ENCODE measurements at places on chromosomes 1 and 21.

DNA sequence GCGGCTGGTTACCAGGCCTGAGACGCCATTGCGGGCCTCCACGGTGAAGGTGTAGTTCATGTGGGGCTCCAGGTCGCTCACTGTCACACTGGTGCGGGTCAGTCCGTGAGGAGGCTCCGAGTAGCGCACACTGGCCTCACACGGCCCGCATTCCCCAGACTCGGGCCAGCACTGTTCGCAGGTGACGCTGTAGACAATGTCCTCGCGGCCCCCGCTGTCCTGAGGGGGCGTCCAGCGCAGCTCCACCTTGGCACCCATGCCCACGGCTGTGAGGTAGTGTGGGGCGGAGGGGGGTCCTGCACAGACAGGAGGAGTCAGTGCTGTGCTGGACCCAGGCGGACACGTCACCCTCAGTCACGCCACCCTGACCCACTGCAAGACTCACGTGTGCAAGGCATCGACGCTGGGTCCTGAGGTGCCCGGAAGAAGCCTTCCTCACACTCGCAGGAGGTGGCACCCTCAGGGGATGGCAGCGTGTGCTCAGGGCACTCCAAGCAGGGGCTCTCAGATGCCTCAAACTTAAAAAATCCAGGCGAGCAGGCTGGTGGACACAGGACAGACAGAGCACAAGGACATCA lies 17.9 kb downstream of the EPHA2 start:
- no peak for DNase-seq

DNA sequence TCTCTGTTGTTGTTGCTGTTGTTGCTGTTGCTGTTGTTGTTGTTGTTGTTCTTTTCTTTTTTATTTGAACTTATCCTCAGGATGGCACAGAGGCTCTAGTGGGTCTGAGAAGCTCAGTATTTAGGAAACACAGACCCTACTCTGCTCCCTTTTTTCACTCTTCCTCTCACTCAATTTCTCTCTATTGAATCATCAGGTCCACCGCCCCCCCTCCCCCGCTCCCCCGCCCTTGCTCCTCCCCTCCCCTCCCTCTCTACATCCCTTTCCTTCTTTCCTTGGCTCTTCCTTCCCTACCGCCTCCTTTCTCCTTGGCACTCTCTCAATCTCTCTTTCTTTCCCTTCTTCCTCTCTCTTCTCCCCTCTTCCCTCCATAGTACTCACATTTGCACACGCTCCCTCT lies 218.5 kb upstream of the ZC3H12A start:
- no peak for DNase-seq

- DNase-seq = no peak
Observed at GRCh38 chr21:22128671-22129070, 1130.5 kb downstream of the NCAM2 start.

GRCh38 chr1:29712801-29713200 lies 476.5 kb downstream of the PTPRU start:
- no peak for DNase-seq

- no peak for DNase-seq
Observed at GRCh38 chr1:179034720-179035119, 9.0 kb downstream of the FAM20B start.

DNA sequence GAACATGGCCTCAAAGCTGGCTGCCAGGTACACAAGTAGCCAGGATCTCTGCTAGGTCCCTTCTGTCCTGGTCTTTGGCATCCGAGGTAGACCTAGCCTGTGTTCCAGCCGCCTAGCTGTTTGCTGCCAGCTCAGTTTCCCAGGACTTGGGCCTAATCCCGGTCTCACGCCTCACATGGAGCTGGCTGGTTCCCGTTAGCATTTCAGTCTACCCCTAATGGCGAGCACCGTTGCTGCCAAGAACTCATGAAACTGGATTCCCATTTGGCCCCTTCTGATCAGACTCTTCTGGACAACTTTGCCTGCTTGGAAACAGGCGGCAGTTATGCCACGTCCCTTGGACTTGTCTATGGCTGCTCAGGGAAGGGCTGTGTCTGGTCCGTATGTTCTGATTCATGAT lies 26.2 kb upstream of the HHAT start:
- DNase-seq = no peak

DNA sequence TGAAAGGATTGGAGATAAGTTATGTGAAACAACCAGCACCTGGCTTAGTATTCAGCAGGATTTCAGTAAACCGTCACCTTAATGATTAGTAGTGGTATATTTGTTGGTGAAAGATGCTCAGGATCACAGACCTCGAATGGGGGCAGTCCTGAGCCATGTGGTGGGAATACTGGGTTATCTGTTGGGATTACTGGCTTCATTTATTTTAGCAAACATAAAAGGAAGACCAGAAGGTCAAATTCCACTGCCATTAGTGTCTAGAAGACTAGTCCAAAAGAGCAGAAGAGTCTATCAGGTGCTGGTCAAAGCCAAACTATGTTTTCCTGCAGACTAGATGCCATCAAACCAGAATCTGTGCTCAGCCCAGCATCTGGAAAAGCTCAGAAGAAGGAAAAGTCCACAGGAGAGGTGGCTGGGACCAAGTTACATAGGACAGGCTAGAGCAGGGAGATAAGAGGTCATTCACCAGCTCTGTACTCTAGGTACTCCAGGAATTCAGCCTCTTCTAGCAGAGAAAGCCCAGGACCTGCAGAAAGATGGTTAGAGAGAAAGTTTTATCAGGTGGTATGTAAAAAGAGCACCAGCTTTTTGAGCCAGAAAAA lies 343.4 kb downstream of the PLPP3 start:
- no peak for DNase-seq

DNA sequence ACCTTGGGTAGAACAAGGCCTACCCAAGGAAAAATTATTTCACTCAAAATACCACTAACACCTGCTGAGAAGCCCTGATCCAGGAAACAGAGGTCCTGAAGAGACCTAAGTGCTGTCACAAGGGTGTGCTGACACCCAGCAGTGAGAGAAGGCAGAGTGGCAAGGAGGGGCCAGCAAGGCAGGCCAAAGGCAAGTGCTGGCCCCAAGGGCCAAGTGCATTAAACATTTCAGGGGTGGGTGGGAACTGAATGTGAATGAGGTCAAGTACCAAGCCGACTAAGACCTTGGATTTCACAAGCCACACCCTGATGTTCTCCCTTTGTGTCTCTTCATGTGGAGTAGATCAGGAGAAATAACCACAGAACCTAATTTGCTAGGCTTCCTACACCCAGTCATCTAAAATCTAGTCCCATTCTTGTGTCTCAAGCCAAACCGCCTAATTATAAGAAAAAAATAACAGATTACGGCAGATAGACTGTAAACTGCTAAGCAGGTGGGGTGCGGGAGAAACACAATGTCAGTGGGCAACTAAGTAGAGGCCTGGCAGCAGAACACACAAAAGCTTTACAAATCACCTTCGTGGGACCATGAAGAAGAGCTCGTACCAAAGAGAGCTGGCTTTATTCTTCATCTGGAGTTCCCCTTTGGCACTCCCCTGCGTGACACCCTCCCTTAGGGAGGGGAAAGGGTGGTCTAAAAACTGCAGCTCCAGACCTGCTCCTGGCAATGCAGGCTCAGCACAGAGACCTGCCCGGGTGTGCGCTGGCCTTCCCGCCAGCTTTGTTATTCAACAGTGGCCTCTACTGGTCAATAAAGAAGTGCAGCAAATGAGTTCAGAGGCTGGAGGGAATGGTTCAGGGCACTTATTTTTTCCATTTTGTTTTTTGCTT lies 8.7 kb downstream of the UBE2G2 start:
- DNase-seq = peak; percentile 34

DNA sequence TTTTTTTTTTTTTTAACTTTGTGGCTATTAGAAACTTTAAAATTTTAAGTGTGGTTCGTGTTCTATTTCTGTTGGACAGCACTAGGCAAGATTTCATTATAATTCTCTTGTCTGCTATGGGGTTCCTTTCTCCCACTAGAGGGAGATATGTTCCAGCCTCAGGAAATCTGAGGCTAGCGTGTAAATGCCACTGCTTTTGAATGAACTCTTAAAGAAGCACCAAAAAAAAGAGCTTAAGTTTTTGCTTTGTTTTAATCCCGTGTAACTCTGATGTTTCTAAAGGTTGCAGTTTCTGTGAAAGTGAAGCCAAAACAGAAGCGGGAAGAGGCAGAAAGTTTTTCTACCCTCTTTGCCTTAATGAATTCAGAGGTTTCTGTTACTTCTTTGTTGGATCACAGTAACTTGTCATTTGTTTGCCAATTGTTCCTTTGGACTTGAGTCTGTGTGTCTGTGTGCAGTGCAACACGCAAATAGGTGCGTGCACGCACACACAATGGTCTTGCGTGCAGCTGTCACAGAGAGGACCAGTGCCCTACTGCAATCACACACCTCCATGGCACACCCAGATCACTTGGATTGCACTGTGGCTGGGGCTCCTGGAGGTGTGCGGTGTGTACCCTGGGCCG lies 32.3 kb downstream of the HHAT start:
- DNase-seq = no peak

- no peak for DNase-seq
Observed at GRCh38 chr1:19809044-19809750, 5.9 kb downstream of the RNF186 start.

DNA sequence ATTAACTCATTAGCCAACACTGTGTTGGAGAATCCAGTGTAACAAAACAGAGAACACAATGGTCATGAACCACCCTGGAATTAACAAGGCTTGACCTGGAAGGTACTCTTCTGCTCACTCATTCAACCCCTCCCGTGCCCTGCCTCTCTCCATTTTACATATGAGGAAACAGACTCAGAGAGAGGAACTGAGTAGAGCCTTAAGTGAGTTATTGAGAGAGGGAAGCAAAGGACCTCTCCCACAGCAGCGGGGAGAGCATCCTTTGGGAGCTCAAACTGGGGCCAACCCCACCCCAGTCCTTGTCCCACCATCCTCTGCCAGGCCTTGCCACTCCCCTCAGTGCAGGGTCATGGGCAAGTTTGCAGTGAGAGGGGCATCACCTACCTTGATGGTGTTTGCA lies 1.4 kb downstream of the S100A12 start:
- DNase-seq = no peak

DNA sequence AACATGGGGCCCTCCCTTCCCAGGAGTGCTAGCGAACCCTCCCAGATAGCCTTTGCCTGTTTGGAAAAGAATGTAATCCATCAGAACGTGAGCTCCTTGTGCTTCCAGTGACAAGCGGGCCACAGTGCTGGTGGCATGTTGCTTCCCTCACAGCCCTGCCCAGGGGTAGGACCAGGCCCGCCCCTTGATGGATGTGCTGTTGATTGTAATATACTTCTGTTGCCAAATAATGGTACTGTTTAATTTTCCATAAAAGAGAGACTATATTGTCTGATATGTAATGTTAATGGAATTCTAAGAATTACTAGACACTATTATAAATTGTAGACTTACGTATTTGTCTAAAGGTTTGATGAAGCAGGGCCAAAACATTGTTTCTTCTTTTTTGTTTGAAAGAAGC lies 16.4 kb downstream of the ATP5PO start:
- DNase-seq = no peak

- DNase-seq = no peak
Observed at GRCh38 chr1:54200519-54200997, 591 bp downstream of the MRPL37 start.

DNA sequence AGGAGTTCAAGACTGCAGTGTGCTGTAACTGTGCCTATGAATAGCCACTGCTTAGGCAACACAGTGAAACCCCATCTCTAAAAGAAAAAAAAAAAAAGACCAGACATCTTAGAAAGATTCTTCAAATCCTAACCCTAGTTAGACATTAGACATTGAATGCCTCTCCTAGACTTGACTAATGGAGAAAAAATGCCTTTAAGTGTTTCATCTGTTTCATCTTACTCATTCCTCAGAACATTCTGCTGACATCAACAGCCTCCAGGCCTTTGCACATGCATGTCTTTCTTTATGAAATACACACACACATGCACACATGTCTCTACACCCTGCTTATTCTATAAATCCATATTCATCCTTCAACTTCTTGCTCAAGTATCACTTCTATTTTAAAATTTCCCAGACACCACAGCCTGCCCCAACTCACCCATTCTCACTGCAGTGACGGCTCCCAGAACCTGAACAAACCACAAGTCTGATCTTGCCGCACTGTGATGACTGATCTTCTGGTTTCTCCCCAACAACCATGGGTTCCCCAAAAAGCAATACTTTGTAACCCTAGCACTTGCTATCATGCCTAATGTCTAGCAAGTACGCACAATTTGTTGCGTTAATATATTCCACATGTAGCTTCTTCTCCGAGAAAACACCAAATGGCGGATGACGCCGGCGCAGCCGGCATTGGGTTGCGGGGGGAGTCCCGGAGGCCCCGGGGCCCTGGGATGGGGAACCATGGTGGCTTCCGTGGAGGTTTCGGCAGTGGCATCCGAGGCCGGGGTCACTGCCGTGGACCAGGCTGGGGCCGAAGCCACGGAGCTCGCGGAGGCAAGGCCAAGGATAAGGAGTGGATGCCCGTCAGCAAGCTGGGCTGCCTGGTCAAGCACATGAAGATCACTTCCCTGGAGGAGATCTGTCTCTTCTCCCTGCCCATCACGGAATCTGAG lies 37.4 kb downstream of the LRRC52 start:
- DNase-seq = no peak

GRCh38 chr1:43563876-43564539 lies 33.3 kb downstream of the PTPRF start:
- DNase-seq = no peak

- DNase-seq = no peak
Observed at GRCh38 chr1:7468248-7468647, 302.8 kb upstream of the VAMP3 start.

DNA sequence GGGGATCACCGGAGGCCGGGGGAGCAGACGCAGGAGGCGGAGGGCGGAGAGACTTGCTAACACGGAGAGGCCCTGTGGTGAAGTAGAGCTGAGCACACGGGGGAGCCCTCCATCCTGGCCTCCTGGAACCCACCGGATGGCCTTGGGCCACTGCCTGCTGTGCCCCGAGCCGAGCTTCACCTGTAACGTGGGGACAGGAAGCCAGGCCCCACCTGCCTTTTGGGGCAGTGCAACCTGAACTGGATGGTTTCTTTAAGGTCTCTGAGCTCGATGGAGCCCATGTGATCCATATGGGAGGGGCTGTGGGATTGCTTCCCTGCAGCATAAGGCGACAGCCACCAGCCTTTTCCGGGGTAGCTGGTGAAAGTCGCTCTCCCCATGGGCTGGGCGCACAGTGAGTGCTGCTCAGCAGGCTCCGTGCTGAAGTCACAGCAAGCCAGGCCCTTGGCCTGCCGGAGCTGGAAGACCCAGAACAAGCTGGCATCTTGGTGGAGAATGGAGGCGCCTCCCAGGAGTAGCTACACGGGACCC lies 35.8 kb downstream of the TFF3 start:
- DNase-seq = no peak

GRCh38 chr1:33242652-33243051 lies 13.6 kb upstream of the ZNF362 start:
- no peak for DNase-seq

- no peak for DNase-seq
Observed at GRCh38 chr1:24540906-24541710, 14.8 kb upstream of the NCMAP start.

DNA sequence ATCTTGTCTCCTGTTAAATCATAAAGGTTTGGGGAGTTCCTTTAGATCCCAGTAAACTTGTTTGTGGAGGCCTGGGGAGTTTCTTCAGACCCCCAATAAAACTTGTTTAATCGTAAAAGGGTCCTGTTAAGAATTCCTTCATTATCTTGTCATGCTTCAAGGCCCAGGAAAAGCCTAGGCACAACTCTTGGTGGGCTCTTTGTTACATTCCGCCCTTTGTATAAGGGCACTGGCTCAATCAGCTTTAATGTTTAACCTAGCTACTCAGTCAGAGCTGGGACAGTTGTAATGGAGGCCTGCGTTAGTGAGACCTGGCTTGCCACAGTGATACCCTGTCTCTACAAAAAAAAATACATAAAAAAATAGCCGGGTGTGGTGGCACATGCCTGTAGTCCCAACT lies 77.2 kb downstream of the MPZL1 start:
- no peak for DNase-seq

- DNase-seq = no peak
Observed at GRCh38 chr1:231410036-231410612, 12.0 kb downstream of the EGLN1 start.

- DNase-seq = no peak
Observed at GRCh38 chr1:230750576-230750975, 3.4 kb downstream of the CAPN9 start.
